ENCODE measurements at places on chromosomes 12 and 14.

DNA sequence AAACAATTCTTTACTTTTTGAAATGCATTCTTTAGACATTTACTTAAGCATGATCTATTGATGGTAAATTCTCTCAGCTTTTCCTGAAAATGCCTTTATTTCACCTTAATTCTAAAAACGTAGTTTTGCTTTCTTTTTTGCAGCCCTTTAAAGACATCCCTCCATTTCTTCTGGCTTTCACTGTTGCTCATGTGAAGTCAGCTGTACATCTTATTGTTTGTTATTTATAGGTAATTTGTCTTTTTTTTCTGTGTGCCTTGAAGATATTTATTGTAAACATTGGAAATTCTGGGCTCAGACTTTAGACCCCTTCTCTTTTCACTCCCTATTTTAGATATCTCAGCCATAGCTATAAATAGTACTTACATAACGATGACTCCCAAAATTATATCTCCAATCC lies 70.4 kb downstream of the IFNG start:
- DNase-seq, result no peak

- no peak for DNase-seq
These were observed 41.4 kb upstream of the TUNAR start for GRCh38 chr14:95835121-95835730.

- no peak for DNase-seq
These were observed 315.9 kb downstream of the BMP4 start for GRCh38 chr14:53640695-53641094.

- no peak for DNase-seq
These were observed 20.5 kb downstream of the DEGS2 start for GRCh38 chr14:100138955-100139354.

- no peak for DNase-seq
These were observed 7.2 kb downstream of the ERC1 start for GRCh38 chr12:998020-998874.

DNA sequence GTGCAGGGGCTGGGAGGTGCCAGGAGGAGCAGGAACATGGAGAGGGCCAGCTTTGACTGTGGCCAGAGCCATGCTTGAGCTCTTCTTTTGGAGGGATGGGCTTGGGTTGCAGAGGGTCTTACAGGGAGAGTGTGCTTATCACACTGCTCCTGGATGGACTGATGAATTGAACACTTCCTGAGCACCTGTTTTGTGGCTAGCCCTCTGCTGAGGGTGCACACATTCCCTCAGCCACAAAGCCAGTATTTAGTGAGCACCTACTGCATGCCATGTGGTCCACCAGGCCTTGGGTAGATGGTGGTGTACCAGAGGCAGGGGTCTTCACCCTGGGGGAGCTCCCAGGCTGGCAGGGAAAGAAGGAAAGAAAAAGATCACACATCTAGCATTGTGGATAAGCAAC lies 118.9 kb downstream of the SLC25A47 start:
- no peak for DNase-seq

- DNase-seq, result no peak
These were observed 33.9 kb downstream of the FBXO33 start for GRCh38 chr14:39398382-39398781.

- DNase-seq, result no peak
These were observed 16.9 kb downstream of the BDKRB1 start for GRCh38 chr14:96272777-96273473.

DNA sequence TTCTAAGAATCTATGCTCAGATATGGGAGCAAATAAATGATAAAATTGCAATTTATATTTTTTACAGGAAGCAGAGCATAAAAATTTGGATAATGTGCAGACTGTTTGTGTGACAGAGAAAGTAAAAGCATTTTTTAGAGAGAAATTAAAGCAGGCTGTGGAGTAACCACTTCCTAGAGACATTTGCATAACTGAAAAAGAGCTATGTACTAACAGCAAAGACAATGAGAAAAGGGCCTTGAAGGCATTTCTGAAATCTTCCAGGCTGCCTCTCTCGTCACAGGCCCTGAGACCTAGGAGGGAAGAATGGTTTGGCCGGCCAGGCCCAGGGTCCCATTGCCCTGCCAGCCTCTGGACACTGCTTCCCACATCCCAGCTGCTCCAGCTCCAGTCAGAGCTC lies 247.2 kb downstream of the ALX1 start:
- no peak for DNase-seq
